ENCODE measurements at places on chromosomes 7 and 10.
A peak's percentile ranks its signal among the peaks of the same experiment; 100 is the strongest.

DNA sequence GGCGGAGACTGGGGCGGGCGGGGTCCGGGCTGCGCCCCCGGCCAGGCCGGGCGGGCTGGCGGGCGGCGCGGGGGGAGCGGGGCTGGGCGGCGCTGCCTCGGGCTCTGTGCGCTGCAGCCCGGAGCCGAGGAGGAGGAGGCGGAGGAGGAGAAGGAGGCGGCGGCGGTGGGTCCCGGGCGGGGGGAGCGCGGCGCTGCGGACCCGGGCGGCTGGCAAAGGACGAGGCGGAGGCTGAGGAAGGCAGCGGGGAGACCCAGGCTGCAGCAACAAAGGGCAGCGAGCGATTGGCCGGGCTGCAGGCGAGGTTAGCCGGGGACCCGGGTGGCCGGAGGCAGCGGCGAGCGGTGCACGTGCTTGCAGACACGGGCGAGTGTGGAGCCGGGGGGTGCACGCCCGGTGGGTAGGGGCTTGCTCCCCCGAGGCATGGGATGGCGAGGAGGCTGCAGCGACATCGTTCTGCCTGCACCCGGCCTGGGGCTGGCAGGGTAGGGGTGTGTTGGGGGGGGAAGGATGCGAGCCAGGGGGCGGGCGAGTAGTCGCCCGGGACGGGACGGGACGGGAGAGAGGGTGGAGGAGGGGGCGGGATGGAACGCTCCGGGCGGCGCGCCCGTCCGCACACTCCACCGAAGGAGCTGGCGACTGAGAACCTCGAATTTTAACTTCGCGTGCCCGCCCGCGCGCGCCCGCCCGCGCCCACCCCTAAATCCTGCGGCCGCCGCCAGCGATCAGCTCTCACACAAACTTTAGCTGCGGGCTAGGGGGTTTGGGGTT, 844 bp upstream of the KAT6B start:
- no peak for DNase-seq

GRCh38 chr10:24393201-24393600, 184.3 kb downstream of the KIAA1217 start:
- DNase-seq: no peak

DNA sequence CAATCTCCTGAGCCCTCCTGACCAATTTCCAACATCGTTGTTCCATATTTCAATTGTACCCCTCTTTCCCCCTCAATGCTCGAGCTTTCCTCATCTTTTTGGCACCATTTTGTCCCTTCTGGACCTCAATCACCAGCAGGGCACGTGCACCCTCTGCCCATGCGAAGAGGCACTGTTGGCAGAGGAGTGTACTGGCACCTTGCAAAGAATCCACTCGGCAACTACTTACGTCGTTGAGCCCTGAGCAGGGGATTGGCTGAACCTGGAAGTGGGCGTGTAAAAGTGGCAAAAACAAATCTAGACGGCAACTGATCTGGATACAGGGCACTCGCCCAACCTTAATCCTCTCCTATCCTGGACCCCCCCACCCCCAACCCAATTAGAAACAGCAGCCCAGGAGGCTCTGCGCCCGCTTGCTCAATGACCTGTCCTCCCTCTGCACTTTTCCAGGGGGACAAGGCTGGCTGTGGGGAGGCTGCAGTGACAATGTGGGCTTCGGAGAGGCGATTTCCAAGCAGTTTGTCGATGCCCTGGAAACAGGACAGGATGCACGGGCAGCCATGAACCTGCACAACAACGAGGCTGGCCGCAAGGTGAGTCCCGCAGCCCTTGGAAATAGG, 18.8 kb downstream of the WNT8B start:
- DNase-seq: peak; percentile 83

GRCh38 chr7:67659091-67659490, 662.5 kb downstream of the TYW1 start:
- DNase-seq: no peak

DNA sequence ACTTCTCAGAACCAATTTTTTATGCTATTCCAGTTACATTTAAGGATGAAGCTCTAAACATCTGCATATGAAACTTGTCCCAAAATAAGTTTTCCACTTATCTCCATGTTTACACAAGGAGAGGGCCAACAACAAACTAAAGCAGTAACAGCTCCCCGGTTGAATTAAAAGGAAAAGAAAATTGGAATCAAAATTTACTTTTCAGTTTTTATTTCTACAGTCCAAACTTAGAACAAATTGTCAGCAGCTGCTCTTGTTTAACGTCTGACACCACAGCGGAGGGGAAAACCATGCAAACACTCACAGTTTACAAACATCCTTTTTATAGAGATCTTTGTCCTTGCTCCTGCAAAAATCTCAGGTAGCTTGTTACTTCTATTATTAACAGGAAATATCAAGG, 101.3 kb downstream of the COL28A1 start:
- no peak for DNase-seq

DNA sequence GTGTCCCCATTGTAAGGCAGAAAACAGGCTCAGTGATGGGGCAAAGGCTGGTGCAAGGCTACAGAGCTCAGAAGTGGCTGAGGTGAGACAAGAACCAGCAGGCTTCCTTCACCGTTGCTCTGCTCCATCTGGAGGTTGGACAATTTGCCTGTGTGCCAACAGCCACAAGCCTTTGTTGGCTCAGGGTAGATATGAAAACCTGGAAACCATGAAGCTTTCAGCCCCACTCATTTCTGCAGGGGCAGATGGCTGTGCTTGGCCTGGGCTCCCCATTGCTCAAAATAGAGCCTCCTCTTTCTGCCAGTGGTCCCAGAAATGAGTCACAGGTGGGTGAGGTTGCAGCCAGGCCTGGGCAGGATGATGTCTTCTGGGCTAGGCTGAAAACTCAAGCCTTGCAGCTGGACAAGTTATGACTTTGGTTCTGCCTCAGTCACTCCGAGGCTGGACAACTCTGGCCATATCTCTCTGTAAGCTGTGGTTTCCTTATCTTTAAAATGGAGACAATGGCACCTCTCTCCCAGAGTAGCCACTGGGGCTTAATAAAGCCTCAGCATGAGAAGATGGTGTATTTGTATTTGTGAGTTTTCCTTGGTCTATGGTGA, 12.2 kb upstream of the ZNF273 start:
- no peak for DNase-seq

- DNase-seq: peak; percentile 21
Measured at GRCh38 chr7:3510101-3511020, 209.3 kb downstream of the SDK1 start.

GRCh38 chr10:43944381-43945093, 295.9 kb upstream of the ZNF32 start:
- no peak for DNase-seq

DNA sequence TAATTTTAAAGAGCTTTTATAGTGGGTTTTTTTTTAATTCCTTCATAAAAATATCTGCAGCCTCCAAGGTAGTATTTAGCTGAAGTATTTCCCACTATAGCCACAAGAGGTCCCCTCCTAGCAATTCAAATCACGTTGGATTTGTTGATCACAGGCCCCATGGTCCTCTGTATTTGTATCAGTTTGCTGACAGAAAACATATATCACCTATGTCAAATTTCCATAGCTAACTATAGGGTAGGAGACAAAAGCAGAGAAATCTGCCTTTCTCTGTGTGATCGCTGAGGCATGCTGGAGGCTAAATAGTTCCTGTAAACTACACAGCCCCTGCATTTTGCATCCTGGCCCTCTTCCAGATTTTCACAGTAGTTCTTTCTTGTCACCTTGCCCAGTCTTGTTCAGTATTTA, 1.7 kb upstream of the CTNNA3 start:
- peak; percentile 50 for DNase-seq

- peak; percentile 18 for DNase-seq
Measured at GRCh38 chr7:94088560-94088959, 84.4 kb upstream of the BET1 start.

DNA sequence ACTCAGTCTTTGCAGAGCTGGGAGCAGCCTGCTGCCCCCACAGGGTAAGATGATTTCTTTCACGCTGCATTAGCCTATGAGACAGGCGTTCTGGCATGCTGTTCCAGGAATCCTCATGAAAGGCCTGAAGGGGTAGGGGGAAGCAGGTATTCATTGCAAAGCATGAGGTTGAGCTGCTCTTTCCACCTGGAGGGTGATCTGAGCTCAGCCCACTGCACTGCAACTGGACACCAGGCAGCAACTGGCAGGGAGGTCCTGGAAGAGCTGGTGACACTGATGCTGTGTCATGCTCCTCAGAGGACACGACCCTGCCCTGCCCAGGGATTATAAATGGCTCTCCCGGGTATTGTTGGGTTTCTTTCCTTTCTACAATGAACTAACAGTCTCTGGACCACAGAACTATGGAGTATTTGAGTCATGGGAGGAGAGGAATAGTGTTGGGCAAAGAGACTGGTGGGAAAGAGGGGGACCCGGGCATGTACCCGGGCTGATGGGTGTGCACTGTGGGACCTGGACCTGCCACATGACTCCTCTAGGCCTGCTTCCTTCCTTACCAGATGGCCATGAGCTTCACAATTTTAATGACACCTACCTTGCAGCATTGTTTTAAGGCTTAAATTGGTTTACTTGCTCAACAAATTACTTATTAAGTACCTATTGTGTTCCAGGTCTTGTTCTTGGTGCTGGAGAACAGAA, 24.3 kb downstream of the SLC25A28 start:
- DNase-seq: no peak

- no peak for DNase-seq
Measured at GRCh38 chr10:119303886-119304285, 96.5 kb downstream of the GRK5 start.

DNA sequence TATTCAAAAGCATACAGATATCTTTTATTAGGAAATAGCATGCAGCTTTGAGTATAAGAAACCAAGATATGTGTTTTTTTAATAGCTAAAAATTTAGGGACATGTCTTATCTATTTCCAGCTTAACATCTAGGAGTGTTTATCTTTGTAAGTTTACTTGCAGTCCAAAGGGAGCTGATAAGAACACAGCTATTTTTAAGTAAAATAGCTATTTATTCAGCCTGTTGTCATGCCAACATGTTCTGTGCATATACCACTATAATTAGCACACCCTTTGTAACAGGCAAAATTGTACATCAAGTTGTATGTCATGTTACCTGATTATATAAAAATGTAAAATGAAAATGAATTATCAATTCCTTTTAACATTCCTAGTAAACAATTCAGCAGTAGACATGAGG, 29.6 kb downstream of the FAM133B start:
- DNase-seq: no peak

DNA sequence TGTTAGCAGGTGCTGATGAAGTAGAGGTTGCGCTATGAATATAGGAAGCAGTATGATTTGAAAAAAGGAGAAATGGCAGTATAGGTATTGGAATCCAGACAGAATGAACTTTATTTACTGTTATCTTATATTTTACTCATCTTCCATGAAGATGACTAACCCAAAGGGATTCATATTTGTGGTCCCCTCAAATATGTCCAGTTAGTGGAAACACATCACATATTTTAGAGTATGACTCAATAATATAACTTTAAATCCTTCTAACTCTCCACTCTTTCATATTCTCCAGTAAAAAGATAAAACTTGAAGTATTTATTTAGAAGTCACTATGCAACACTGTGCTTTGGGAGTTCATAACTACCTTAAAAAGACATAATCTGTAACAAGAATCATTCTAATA, 286.5 kb upstream of the LRRTM3 start:
- DNase-seq: peak; percentile 88

GRCh38 chr7:157475095-157475494, 138.3 kb downstream of the DNAJB6 start:
- no peak for DNase-seq

DNA sequence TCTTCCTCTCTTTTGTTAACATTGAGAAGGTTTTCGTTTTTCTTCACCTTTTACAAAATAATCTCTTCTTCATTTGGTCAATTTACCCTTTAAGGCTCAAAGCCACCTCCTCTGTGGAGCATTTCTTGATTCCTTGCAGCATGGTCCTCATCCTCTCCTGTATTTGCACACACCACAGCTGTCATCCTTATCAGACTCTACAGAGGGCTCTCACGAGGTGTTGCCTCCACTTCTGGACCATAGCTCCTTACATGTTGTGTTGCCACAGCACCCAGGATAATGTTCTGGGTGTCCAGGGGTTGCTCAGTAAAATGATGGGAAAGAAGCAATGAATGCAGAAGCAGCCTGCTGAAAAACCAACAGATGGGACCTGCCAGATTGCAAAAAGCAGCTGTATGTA, 192.8 kb downstream of the SH2D4B start:
- DNase-seq: no peak

- no peak for DNase-seq
Measured at GRCh38 chr10:34217524-34217923, 597.6 kb downstream of the PARD3 start.

DNA sequence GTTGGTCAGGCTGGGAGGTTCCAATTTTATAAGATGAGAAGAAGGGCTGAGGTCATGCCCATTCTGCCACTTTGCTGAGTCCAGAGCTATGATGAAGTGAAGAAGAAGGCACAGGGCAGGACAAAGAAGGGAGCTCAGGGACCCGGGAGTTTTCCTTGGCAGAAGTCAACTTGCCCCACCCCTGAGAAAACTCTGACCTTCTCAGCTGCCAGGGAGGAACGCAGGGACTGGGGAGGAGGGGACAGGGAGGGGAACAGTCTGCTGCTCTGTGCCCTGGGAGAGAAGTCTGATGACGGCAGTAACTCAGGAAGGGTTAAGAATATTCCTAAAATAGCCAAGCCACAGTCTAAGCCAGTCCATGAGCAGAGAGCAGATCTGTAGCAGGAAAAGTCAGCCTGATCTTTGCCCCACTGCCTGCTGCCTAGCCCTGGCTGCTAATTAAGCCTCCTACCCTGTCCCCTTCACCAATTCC, 11.7 kb downstream of the ADIRF start:
- DNase-seq: peak; percentile 61

- no peak for DNase-seq
Measured at GRCh38 chr7:45670227-45670626, 96.1 kb downstream of the ADCY1 start.

DNA sequence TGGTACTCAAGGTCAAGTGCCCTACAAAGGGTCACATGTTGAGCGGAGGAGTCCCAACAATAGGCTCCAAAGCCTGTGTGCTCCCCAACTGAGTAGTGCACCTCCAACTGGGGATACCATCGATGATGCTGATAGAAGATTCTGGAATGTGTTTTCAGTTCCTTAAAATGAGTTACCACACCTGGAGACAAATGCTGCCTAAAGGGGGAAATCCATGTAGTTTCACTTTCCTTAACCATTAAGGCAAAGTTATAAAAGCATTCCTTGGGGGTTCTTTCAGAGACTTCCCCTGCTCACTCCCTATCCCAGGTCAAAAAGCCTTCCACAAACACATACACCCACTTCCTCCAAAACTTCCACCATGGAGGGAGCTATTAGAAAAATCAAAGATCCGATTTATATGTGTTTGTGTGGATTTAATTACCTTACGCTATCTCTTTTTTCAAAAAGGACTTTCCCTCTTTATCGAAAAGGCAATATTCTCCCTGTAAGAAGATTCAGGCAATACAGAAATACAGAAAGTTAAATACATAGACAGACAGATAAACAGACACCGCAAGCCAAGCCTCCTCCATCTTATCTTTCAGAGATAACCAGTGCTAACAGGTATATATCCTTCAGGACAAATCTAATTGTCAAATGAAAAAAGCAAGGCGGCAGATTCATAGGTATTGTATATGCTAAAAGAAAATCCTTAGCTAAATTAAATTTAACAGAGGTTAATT, 135.9 kb upstream of the ASAH2 start:
- no peak for DNase-seq

Measured in fibroblast of skin of scalp (primary cell).